Panc1 (cell line): ENCODE measurements at places on chromosomes 3 and 15.

DNA sequence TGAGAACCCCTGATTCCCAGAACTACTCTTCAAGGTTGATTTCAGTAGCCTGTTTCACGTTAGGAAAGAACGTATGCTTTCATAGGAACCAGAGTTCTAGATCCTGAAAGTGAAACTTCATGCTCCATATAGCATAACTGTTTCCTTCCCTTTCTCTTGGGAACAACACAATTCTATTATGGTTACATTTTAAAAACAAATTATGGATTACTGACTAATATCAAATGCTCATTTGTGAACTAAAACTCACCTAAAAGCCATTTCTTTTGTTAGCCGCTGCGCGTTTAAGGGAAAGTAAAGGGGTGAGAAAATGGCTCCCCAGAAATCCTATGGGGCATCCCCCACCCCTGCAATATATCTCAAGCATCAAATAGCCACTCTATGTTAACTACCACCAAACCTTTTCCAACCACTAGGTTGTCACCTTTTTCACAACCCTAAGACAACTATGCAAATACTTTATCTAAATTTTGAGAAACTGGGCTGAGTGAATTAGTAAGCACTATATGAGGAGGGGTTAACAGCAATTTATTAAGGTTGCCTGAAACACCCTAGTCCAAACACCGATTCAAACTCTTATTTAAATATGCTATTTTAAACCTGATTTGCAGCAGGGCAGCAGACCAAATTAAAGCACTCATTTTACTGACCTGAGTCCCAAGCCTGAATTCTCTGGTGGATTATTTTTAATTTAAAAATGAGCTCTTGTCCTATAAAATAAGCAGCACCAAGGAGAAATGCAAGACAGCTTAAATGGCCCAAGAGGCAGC is 2.4 kb downstream of the SIAH2 start:
- DNase-seq: no peak

DNA sequence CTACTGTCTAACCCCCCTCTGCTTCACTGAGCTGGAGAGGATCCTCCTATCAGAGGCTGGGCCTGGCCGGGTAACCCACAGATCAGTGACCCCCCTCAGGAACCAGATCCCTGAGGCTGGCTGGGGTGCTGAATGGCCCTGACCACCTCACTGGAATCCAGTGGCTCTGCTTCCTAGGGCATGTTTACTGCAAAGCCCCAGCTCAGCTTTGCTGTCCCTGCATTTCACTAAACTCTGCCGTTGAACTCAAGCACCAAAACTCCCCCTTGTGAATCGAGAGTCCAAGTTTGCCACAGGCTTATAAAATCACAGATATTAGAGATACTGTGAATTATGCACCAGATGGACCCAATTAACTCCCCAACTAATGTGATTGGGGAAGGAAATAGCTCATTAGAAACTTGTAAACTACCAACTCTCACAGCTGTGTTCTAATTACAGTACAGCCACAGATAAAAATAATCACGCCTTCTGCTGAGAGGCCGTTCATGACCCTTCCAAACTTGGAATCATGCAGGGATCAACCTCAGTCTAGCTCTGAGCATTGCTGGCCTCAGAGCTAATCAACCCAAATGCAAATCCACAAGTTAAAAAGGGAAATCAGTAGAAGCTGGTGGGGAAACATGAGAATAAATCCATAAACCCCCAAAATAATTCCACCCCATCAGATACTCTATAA is 47.0 kb downstream of the OCA2 start:
- DNase-seq: no peak

DNA sequence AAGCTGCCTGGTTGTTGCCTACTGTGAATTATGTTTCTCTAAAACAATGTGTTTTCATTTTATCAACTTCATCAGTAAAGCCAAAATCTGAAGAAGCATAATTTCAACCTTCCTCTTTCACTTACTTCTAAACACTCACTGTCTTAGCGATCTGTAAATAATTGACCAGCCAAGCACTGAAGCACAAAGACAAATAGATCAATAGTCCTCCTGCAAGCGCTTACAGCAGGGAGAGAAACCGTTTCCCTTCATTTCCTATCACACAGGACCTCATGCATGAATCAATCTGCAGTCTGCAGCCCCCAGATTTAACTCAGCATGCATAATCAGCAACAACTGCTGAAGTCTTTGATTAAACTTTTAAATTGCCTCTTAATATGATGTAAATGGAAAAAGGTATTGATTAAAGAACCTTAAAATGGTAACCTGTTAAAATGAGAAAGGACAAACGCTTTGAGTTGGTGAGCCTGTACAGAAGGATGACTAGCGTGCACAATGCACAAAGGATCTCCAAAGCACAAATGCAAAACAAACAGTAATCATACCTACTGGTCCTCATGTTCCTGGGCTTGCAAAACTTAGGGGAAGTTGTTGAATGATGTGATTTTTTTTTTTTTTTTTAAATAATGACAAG is 370.2 kb upstream of the ZNF385D start:
- DNase-seq: no peak

- DNase-seq: no peak
Measured at GRCh38 chr15:73924171-73924921, 1.9 kb upstream of the LOXL1 start.

GRCh38 chr3:115363071-115363470 is 216.0 kb upstream of the ZBTB20 start:
- DNase-seq: no peak

- no peak for DNase-seq
Measured at GRCh38 chr3:175916191-175916934, 1057.2 kb downstream of the NAALADL2 start.

DNA sequence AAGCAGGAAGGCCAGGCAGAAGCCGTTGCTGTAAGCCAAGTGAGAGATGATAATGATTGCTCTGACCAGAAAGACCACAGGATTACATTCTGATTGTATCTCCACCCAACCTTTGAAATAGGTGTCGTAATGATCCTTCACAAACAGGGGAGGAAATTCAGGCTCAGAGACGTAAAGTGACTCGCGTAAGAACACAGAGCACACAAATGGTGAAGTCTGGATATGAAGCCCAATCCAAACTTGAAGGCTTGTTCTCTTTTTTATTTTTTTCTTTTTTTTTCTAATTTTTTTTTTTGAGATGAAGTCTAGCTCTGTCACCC is 25.3 kb upstream of the PIAS1 start:
- no peak for DNase-seq

DNA sequence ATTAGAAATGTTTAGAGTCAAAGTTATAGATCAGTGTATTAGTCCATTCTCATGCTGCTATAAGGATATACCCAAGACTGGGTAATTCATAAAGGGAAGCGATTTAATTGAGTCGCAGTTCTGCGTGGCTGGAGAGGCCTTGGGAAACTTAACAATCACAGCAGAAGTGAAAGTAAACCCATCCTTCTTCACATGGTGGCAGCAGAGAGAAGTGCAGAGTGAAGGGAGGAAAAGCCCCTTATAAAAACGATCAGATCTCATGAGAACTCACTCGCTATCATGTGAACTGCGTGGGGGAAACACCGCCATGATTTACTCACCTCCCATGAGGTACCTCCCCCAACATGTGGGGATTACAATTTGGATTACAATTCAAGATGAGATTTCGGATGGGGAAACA is 871.5 kb downstream of the DIPK2A start:
- DNase-seq: no peak

DNA sequence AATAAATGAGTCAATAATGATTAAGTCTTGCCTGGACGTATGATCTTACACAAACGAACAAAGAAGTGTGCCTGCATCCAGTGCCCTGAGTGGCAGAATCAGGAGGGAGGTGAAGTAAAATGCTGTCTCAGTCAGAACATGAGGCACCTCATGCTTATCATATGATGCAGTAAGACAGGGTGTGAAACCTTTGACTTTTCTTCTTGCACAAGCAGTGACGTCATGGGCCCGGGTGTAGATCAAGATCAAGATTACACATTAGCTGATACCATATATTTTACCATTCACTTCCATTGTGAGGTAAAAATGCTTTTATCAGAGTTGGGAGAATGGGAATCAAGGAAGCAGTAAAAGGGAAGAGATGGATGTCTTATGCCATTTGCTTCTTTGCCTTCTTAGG is 291.6 kb upstream of the PLSCR5 start:
- no peak for DNase-seq
